ENCODE measurements at places on chromosomes 12 and 14. TPM values are rescaled to one million over a fixed set of nuclear protein-coding genes. Genes with fewer than 3 reads are reported as not detected.
A peak's percentile ranks its signal among the peaks of the same experiment; 100 is the strongest.

Gene ERBB3
- 2.5 TPM for total RNA-seq

- H3K36me3 ChIP-seq, result no peaks in the 10 kb centered on the region
- H3K27me3 ChIP-seq, result no peaks in the 10 kb centered on the region
- H3K4me3 ChIP-seq, result no peak overlapping the region
- DNase-seq, result no peak
- no peaks in the 10 kb centered on the region for H3K4me1 ChIP-seq
Observed at GRCh38 chr12:47710278-47710677, 4.4 kb upstream of the RPAP3 start.

- DNase-seq, result no peak
- H3K27me3 ChIP-seq, result no peaks in the 10 kb centered on the region
- H3K36me3 ChIP-seq, result peaks cover 46% of the 10 kb centered on the region
- no peak overlapping the region for H3K4me3 ChIP-seq
Observed at GRCh38 chr12:117152793-117153775, 37.2 kb downstream of the FBXO21 start.

Gene GUCY2C
- total RNA-seq, result not detected

Gene CD69
- total RNA-seq, result not detected

Gene FAM186B
- total RNA-seq, result 0.28 TPM

Gene KRT6A
- total RNA-seq, result not detected

- H3K27ac ChIP-seq, result no peak overlapping the region
- H3K27me3 ChIP-seq, result no peaks in the 10 kb centered on the region
- H3K4me3 ChIP-seq, result no peak overlapping the region
- DNase-seq, result peak; percentile 64
- H3K4me1 ChIP-seq, result peaks cover 4% of the 10 kb centered on the region
Observed at GRCh38 chr12:6697584-6698351, 2.8 kb downstream of the PIANP start.

GRCh38 chr14:32471181-32471580, 142.1 kb downstream of the AKAP6 start:
- no peaks in the 10 kb centered on the region for H3K27me3 ChIP-seq
- no peak overlapping the region for H3K4me3 ChIP-seq
- H3K36me3 ChIP-seq, result no peaks in the 10 kb centered on the region
- no peak overlapping the region for H3K27ac ChIP-seq
- no peak for DNase-seq
- H3K4me1 ChIP-seq, result peaks cover 20% of the 10 kb centered on the region

DNA sequence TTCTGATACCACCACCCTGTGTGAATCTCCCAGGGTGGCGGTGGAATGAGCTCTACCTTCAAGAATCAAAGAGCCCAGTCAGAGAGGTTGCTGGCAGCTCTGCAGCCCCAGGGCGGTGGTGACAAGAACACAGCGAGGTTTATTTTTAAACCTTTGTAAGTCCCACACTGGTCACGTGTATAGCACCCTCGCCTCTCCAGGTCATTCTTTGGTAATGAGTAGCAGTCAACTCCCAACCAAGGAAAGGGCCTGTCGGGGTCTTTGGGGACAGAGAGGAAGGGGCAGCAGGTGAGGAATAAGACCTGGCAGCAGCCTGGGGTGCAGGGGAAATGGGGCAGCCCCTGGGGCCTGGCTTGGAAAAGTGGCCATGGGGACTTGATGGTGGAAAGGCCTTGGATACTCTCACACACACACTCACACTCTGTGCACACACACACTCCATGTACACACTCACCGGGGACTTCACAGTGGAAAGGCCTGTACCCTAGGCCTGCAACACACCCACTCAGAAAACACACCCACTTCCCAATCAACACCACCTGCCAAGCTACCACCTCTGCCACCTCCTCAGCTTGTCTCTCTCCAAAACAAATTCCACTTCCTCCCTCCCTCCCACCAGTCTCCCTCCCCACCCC, 178.6 kb downstream of the DPF3 start:
- peaks cover 14% of the 10 kb centered on the region for H3K4me1 ChIP-seq
- no peak overlapping the region for H3K4me3 ChIP-seq
- H3K36me3 ChIP-seq, result peaks cover 13% of the 10 kb centered on the region
- no peaks in the 10 kb centered on the region for H3K27me3 ChIP-seq

- H3K36me3 ChIP-seq, result no peaks in the 10 kb centered on the region
- H3K27me3 ChIP-seq, result no peaks in the 10 kb centered on the region
- no peak overlapping the region for H3K27ac ChIP-seq
- no peak for DNase-seq
Observed at GRCh38 chr12:29071099-29071498, 78.0 kb upstream of the FAR2 start.

Gene ARHGAP9
- 0.18 TPM for total RNA-seq

DNA sequence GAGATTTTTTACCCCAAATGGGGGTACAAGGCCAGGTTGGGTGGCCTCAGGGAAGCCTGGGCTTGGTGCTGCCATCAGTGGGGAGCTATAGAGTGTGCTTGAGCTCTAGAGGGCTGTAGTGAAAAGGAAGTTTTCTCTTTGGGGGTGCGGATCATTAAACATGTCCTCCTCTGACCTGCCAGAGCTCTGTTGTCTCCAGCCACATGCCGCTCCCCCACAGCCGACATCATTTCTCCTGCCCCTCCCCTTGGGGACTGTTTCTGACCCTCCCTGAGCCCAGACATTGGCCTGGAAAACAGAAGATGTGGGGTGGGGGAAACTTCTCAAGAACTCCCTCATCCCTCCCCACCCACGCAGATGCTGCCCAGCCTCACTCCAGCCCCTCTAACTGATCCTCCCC, 25.3 kb downstream of the DTX1 start:
- DNase-seq, result no peak
- H3K27ac ChIP-seq, result no peak overlapping the region

DNA sequence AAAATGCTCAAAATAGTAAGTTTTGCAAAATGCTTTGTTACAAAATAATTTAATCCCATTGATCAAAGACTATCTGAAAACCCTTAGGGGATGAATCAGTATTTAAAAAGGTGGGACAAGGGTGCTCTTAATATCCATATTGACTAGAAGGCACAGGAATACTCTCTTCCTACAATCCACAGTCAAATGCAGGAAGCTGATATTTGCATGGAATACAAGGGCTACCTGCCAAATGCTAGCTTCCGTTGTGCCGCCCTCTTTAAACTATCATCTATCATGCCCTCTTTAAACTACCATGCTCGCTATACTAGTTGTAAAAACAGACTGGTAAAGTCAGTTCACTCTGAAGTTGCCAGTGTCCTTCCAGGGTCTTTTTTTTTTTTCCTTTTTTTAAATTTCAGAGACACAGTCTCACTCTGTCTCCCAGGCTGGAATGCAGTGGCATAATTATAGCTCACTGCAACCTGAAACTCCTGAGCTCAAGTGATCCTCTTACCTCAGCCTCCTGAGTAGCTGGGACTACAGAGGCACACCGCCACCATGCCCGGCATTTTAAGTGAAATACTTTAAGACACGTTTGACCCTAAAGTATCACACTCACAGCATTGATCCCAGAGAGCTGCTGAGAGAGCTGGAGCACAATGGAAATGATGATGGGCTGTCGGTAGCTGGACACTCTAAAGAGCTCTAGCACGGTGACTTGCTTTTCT, 6.7 kb downstream of the SLC2A3 start:
- no peak overlapping the region for H3K4me3 ChIP-seq
- H3K27ac ChIP-seq, result no peak overlapping the region
- no peaks in the 10 kb centered on the region for H3K27me3 ChIP-seq
- H3K4me1 ChIP-seq, result 0 out of 2 replicates have a peak, but pooled peaks cover 1% of the 10 kb centered on the region

Gene CTSG
- not detected for total RNA-seq

GRCh38 chr14:36524220-36524837, 4.3 kb upstream of the NKX2-1 start:
- no peaks in the 10 kb centered on the region for H3K36me3 ChIP-seq
- H3K4me3 ChIP-seq, result no peak overlapping the region
- no peak for DNase-seq
- H3K27ac ChIP-seq, result no peak overlapping the region
- peaks cover 2% of the 10 kb centered on the region for H3K4me1 ChIP-seq
- H3K27me3 ChIP-seq, result peaks cover 77% of the 10 kb centered on the region

Gene FGD6
- 9.5 TPM for total RNA-seq

DNA sequence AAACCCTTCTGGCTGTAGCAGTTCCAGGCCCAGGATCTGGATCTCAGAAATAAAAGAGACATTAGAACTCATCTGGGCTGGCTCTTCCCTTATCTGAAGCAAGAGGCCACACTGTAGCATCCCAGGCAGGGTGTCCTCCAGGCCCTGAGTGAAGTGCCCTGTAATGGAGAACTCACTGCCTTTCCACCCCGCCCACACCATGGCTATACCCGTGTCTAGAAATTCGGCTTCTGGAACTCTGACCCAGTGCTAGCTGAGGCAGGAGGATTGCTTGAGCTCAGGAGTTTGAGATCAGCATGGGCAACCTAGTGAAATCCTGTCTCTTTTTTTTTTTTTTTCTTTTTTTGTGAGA, 23.5 kb upstream of the PLEKHG3 start:
- H3K27ac ChIP-seq, result no peak overlapping the region
- H3K4me3 ChIP-seq, result no peak overlapping the region
- H3K4me1 ChIP-seq, result peaks cover 11% of the 10 kb centered on the region
- H3K36me3 ChIP-seq, result no peaks in the 10 kb centered on the region

Gene PELI2
- total RNA-seq, result 31.7 TPM

GRCh38 chr14:88955455-88955854, 131.0 kb downstream of the TTC8 start:
- H3K27ac ChIP-seq, result no peak overlapping the region
- peaks cover 1% of the 10 kb centered on the region for H3K27me3 ChIP-seq
- H3K36me3 ChIP-seq, result no peaks in the 10 kb centered on the region

Gene MAX
- 35.3 TPM for total RNA-seq

Gene OSGEP
- 38.0 TPM for total RNA-seq
